Tibial nerve (tissue), 4 donors: ENCODE measurements at places on chromosomes 16 and 17. TPM values are rescaled to one million over a fixed set of nuclear protein-coding genes. Genes with fewer than 3 reads are reported as not detected.

The UTS2R gene
- not detected for total RNA-seq

The KRTAP3-1 gene
- not detected for total RNA-seq

The SCARF1 gene
- 30.6 TPM for total RNA-seq

The SPATA22 gene
- total RNA-seq: 0.39 TPM

The CTRB2 gene
- 11.1 TPM for total RNA-seq

The TLCD2 gene
- total RNA-seq: 7.5 TPM

The METTL23 gene
- 50.2 TPM for total RNA-seq

The WNT9B gene
- 0.78 TPM for total RNA-seq

DNA sequence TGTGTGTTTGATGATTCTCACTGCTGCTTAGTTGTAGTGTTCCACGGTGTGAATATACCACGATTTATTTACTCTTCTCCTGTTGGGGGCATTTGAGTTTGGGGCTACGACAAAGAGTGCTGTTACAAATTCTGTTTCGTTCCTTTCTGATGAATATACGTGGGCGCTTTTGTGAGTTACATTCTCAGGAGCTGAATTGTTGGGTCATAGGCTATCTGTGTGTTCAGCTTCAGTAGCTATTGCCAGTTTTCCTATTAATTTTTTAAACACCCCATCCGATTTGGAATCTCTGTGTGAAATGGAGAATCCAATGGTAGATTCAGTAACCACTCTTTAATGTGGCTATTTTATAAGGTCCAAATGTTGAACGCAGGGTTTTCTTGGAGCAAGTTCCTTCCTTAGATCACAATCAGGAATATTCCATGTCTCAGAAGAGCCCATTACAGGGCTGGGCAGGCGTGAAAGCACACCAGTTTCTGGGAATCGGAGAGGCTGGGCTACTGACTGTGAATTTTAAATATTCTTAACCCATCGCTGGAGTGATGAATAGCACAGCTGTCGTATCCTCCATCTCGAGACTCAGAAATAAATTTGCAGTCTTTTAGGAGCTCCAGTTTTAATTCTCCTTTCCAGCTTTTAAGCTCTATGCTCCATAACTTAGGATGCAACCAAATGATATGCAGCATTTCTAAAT is 115.9 kb downstream of the PITPNC1 start:
- no peak for DNase-seq
- H3K27ac ChIP-seq: no peak overlapping the region
- peaks cover 6% of the 10 kb centered on the region for H3K4me1 ChIP-seq
- H3K36me3 ChIP-seq: no peaks in the 10 kb centered on the region
- H3K4me3 ChIP-seq: no peak overlapping the region

DNA sequence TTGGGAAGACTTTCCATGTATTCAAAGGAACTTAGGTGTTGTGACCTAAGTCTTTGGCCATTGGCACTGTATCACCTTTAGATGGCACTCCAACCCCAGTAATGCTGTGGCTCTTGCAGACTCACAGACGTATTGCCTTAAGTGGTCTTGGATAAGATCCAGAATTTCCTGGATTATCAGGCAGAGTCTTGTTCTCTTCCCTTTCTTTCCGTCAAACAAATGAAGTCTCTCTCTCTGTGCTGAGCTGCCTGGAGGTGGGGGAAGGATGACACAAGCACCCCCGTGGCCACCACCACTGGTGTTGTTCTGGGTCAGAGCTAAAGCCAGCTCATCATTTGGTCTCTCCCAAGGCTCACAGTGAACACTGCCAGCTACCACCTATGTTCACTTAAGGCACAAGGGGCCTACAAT is 789.9 kb upstream of the KIF2B start:
- DNase-seq: no peak
- no peak overlapping the region for H3K4me3 ChIP-seq
- H3K4me1 ChIP-seq: no peaks in the 10 kb centered on the region
- H3K36me3 ChIP-seq: no peaks in the 10 kb centered on the region
- H3K27me3 ChIP-seq: no peaks in the 10 kb centered on the region

- H3K4me3 ChIP-seq: no peak overlapping the region
- H3K27me3 ChIP-seq: no peaks in the 10 kb centered on the region
- no peak for DNase-seq
These were observed 27.7 kb upstream of the IL21R start for GRCh38 chr16:27374221-27374803.

DNA sequence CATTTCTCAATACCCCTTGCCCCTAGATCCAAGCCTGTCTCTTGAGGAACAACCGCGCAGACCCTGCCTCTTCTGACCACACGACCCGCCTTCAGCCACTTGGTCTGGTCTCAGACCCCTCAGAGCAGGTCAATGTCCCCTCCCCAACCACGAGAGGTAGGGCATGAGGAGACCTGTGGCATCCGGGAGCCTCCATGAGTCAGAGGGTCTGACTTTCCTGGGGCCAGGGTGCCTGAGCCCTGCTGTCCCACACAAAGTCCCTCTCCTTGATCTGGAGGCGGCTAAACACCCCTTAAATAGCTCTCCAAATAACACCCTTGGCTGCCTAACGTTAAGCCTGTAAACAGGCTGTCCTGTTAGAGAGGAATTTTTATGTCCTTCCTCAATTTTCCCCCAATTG is 5.1 kb downstream of the CARMIL2 start:
- H3K27ac ChIP-seq: no peak overlapping the region
- H3K27me3 ChIP-seq: no peaks in the 10 kb centered on the region
- peaks cover 6% of the 10 kb centered on the region for H3K4me1 ChIP-seq
- H3K36me3 ChIP-seq: no peaks in the 10 kb centered on the region
- DNase-seq: no peak

DNA sequence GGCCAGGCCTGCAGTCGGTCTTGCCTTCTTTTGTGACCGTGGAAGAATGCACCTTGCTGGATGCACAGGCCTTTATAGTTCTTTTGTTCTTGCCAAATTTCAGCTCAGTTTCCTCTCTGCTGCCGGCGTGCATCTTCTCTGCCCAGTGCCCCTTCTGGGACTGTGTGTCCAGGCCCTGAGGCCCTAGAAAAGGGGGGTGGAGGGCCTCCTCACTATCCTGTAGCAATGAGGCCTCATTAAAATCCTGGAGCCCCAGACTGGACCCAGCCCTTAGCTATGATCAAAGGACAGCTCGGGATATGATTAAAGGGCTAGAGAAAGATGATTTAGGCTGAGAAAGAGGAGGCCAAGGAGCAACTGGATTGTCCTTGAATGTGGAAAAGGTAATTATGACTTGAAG is 229.8 kb downstream of the SEC14L1 start:
- peaks cover 53% of the 10 kb centered on the region for H3K4me1 ChIP-seq
- no peak for DNase-seq
- H3K36me3 ChIP-seq: no peaks in the 10 kb centered on the region
- no peaks in the 10 kb centered on the region for H3K27me3 ChIP-seq
- H3K4me3 ChIP-seq: no peak overlapping the region

DNA sequence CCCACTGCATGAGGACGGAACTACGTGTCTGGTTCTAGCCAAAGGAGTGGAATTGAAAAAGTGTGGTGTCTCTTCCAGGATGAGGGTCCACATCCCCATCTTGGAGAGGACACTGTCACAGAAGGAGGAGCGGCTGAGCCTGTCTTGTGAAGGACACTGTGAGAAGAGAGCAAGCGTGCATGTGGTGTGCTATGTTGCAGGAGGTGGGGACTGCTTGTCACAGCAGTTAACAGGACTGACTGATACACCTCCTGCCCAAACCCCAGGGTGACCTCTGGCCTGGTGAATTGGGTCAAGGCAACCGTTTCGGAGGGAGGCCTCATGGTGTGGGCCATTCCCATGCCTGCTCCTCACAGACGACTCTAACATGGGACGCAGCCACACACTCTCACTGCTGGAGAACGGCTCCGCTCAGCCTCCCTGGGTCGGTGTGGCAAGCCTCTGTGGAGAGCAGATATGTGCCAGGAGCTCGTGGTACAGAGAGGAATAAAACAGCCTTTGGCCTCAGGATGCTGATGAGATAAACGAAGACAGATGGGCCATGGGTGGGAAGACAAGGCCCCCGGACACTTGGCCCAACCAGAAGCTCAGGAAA is 56.4 kb upstream of the RBFOX3 start:
- no peak overlapping the region for H3K4me3 ChIP-seq
- H3K36me3 ChIP-seq: no peaks in the 10 kb centered on the region
- H3K27ac ChIP-seq: no peak overlapping the region
- H3K27me3 ChIP-seq: no peaks in the 10 kb centered on the region
- DNase-seq: peak; percentile 1

DNA sequence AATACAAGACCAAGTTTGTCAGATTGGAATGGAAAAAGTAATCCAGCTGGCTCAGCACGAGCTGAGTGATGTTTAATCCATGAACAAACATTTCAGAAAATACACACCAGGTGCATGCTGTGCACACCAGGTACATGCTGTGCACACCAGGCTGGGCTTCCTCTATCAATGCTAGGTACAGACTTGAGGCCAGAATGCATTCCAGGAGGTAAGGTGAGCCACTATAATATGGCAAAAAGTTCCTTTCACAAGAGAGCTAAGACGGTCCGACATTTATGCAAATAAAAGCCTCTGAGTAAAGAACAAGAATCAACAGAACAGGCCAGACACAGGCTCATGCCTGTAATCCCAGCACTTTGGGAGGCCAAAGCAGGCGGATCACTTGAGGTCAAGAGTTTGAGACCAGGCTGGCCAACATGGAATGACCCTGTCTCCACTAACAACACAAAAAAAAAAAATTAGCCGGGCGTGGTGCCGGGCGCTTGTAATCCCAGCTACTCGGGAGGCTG is 128.2 kb downstream of the ZNF778 start:
- DNase-seq: no peak
- H3K27ac ChIP-seq: no peak overlapping the region
- no peaks in the 10 kb centered on the region for H3K27me3 ChIP-seq
- H3K4me1 ChIP-seq: peaks cover 29% of the 10 kb centered on the region

GRCh38 chr17:41528959-41529353 is 848 bp upstream of the KRT19 start:
- DNase-seq: no peak
- H3K4me1 ChIP-seq: peaks cover 13% of the 10 kb centered on the region
- H3K4me3 ChIP-seq: no peak overlapping the region
- no peaks in the 10 kb centered on the region for H3K36me3 ChIP-seq

GRCh38 chr17:40203131-40203530 is 16.0 kb upstream of the WIPF2 start:
- no peaks in the 10 kb centered on the region for H3K36me3 ChIP-seq
- no peak overlapping the region for H3K4me3 ChIP-seq
- H3K4me1 ChIP-seq: no peaks in the 10 kb centered on the region
- DNase-seq: no peak
- no peaks in the 10 kb centered on the region for H3K27me3 ChIP-seq

DNA sequence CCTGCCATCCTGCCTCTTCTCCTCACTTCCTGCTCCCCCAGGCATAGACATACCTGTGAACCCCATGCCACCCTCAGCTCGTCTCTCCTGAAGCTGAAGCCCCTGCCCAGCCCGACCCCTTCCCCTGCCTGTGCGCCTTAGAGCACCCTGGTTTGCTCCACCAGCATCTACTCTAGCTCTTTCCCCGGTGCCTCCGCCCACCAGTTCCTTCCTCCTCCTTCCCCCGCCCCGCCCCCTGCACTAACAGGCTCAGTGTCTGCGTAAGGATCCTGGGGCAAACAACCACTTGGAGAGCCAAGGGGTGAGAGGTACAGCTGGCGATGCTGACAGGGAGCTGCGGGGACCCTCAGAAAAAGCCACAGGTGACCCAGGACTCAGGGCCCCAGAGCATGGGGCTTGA is 1.9 kb downstream of the GPR142 start:
- H3K27ac ChIP-seq: no peak overlapping the region
- H3K4me3 ChIP-seq: no peak overlapping the region
- H3K27me3 ChIP-seq: no peaks in the 10 kb centered on the region
- H3K4me1 ChIP-seq: peaks cover 4% of the 10 kb centered on the region
- peak; percentile 29 for DNase-seq

GRCh38 chr17:48406936-48407567 is 23.0 kb downstream of the SKAP1 start:
- no peaks in the 10 kb centered on the region for H3K4me1 ChIP-seq
- H3K27ac ChIP-seq: no peak overlapping the region
- no peak for DNase-seq

DNA sequence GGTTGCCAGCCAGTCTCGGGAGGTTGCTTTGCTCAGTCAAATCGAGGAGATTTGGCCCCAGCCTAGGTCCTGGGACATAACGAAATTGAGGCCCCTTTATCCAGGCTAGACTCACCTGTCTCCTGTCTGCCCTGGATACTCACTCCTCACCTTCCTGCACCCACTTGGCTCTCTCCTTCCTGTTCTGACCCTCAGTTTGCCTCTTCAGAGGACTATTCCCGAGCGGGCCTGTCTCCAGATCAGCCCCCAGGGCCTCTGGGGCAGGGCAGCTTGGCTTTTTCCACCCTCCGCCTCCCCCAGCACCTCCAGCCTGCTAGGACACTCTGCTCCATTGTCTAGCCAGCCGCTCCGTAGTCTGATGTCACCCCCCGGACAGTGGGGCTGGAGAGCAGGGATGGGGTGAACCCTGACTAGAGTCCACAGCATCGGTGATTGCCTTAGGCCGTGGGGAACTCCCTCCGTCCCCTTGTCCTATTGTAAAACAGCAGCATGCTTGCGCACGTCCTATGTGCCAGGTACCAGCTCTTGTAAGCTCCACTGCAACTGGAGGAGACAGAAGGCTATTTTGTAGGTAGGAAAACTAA is 8.8 kb downstream of the WFIKKN2 start:
- no peak for DNase-seq
- H3K4me3 ChIP-seq: no peak overlapping the region
- no peaks in the 10 kb centered on the region for H3K36me3 ChIP-seq
- H3K27me3 ChIP-seq: no peaks in the 10 kb centered on the region

GRCh38 chr16:85127379-85127723 is 15.1 kb upstream of the CIBAR2 start:
- DNase-seq: no peak
- no peak overlapping the region for H3K4me3 ChIP-seq
- no peak overlapping the region for H3K27ac ChIP-seq
- H3K36me3 ChIP-seq: no peaks in the 10 kb centered on the region

- H3K27ac ChIP-seq: no peak overlapping the region
- no peak overlapping the region for H3K4me3 ChIP-seq
- no peak for DNase-seq
- no peaks in the 10 kb centered on the region for H3K36me3 ChIP-seq
- H3K4me1 ChIP-seq: no peaks in the 10 kb centered on the region
These were observed 312.7 kb upstream of the KCNJ16 start for GRCh38 chr17:69762359-69762758.

DNA sequence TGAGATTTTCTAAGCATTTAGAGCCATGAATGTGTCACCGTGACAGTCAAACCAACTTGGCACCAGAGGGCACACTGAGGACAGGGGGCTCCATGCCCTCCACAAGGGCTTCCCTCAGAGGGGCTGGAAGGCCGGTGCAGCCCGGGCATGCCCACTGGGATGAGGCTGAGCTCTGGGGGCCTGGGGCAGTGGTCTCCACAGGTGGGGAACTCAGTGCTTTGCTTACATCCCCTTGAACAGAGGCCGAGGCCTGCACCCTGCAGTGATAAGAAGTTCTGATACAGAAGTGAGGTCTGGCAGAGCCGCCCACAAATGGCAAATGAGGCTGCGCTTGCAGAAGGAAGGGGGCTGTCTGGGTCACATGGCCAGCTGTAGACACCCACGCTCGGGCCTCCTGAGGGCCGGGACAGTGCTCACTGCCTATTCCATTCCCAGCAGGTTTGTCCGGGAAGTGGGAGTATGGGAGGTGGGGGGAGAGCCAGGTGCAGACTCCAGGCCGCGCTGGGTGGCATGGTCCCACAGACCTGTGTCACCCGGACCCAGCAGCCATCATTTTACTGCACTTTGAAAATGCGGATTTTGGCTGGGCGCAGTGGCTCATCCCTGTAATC is 116.8 kb upstream of the CREBBP start:
- H3K27ac ChIP-seq: no peak overlapping the region
- H3K4me1 ChIP-seq: no peaks in the 10 kb centered on the region
- H3K4me3 ChIP-seq: no peak overlapping the region
- H3K27me3 ChIP-seq: no peaks in the 10 kb centered on the region
- H3K36me3 ChIP-seq: no peaks in the 10 kb centered on the region
